ENCODE measurements at places on chromosomes 1 and 21.

DNA sequence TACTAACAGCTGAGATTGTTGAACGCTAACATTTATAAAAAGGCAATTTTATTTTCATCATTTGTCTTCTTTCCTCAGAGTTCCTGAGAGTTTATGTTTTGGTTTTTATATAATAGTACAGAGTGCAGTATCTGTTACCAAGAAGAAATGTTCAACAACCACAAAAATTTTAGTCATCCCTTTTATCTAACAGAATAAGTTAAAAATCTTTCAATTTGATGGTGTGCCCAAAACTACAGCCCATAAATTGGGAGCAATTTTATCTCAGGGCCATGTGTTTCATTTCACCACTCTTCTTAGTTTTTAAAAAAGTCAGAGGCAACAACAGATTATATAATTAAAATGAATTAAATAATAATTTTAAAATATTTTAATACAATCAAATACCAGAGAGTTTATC lies 37.1 kb downstream of the NEXN start:
- no peak for DNase-seq

- DNase-seq: no peak
These were observed 361.5 kb downstream of the RRAGC start for GRCh38 chr1:38497921-38498656.

DNA sequence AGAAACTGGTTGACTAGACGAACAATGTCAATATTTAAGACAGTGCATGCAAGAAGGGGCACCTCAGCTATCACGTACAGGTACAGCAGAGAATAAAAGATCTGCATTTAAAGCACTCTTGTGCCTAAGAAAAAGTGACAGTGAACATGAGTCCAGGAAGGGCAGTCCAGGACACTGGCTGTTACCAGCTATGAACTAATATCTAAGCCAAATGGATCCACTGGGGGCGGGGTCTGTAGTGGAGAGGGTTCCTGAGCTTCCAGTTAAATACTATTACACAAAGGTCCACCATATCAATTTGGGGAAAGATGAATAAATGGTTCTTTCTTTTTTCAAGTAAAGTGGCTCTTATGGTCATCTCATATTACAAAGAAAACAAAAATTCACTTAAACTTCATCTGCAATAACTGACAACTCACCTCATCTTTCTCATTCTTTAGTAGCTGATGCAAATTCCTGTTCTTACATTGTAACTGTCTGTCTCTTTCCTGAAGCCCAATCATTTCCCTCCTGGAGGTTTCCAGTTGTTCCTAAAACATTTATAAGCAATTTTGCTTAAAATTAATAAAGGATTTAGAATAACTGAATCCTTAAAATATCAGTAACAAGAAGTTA lies 24.5 kb downstream of the SSX2IP start:
- DNase-seq: no peak

- no peak for DNase-seq
These were observed 11.6 kb downstream of the CD160 start for GRCh38 chr1:145730900-145731299.

DNA sequence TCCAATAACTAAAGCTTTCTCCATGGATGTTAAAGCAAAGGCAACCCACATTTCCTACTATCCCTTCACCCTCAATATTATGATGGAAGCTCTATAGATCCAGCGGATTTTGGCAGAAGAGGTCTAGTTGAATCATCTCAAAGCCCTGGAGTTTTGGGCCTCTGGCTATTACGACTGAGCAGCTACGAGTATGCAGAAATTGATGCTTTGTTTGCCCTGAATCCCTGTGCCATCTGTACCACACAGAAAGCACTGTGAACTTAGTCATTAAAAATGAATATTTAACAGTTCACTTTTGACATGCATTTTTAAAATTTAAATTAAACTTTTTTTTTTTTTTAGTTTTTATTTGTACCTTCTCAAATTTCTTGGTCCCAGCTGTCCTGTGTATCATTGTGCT lies 705.4 kb upstream of the PTBP2 start:
- DNase-seq: no peak

DNA sequence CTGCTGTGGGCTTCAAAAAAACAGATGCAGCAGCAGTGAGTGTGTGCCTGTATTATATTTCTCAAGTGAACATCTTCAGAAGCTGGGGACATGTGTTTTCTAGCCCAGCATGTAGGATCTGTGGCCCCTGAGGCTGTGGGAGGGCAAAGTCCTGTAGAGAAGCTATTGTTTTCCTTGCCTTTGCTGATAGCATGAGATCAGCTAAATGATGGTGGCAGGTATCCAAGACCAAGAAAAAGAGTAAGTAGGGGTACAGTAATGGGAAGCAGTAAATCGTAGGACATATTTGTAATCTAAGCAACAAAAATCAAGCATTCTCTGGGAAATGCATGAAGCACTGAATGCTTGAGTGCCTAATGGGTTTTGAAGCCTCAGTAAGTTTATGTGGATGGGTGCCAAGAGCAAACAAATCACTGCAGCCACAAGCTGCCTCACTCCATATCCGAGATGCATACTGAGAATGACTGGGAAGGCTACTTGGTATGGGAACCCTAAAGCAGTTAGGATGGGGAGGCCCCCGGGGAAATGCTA lies 98.3 kb downstream of the CD58 start:
- no peak for DNase-seq

- no peak for DNase-seq
These were observed 29.6 kb downstream of the KCNN3 start for GRCh38 chr1:154840269-154841176.

- peak; percentile 51 for DNase-seq
These were observed 16.7 kb downstream of the ALX3 start for GRCh38 chr1:110053552-110054428.

DNA sequence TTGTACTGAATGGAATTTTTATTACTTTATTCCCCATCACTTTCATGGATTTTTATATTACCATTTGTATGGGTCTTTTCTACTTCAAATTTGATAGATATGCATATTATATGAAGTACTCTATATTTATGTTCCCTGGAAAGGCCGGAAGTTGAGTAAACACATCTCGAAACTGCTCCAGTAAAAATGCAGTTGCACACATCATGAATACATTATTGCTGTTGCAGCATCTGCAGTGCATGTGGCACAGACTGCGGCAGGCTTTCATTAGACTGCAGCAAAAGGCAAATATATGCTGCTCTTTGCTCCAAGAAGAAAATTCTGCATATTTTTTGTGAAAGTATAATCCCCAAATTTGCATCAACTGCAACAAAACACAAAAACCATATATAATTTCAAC lies 48.7 kb upstream of the LRRC7 start:
- DNase-seq: no peak

DNA sequence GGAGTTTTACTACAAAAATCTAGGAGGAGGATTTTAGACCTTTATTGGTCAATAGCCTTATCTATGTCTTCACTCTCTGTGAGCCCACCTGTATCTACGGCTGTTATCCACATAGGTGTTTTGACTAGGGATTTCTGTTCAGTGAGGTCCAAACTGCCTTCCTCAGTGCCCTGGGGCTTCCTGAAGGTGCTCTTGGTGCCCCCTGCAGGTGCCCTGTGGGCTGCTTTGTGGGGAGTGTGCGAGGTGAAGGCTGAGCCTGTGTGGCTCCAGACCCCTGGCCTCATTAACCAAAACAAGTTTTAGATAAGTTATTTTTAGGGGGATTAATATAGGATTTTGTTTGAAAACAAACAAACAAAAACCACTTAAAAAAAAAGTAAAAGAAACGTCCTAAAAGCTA lies 122.5 kb downstream of the KIF26B start:
- DNase-seq: no peak

DNA sequence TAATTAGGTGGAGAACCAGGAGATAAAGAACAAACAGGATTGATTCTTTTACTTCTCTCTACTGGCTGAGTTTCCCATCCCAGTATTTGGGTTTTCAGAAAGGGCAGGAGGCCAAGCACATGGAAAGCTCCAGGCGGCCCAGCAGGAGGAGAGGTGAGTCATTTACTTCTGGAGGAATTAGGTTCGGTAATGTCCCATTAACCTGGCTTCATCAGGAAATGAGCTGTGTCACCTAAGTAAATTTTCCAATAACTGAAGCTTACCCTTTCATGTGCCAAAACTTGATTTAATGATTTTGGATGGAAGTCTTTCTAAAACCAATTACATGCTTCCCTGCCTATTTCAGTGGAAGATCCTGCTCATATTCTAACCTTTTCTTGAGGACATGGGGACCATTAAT lies 257.6 kb upstream of the USP24 start:
- DNase-seq: no peak

DNA sequence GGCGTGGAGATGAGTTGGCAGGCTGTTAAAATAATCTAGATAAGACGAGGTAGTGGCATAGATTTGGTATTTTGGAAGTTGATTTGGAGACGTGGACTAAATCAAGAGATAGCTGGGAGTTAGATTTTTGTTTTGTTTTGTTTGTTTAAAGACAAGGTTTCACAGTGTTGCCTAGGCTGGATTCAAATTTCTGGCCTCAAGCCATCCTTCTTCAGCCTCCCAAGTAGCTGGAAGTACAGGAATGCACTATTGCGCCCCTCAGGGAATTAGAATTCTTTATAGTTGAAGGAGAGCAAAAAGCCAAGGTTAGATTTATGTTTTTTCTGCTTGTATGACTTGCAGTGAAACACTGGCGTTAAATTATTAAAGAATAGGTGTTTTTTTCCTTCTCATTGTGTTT lies 22.3 kb upstream of the SNRPE start:
- DNase-seq: no peak

GRCh38 chr1:220182111-220182510 lies 88.2 kb downstream of the IARS2 start:
- no peak for DNase-seq

GRCh38 chr1:199979071-199979470 lies 48.4 kb upstream of the NR5A2 start:
- DNase-seq: no peak

GRCh38 chr1:145997016-145997717 lies 788 bp upstream of the TXNIP start:
- no peak for DNase-seq

- no peak for DNase-seq
These were observed 2.7 kb upstream of the OR10J4 start for GRCh38 chr1:159429074-159429861.

DNA sequence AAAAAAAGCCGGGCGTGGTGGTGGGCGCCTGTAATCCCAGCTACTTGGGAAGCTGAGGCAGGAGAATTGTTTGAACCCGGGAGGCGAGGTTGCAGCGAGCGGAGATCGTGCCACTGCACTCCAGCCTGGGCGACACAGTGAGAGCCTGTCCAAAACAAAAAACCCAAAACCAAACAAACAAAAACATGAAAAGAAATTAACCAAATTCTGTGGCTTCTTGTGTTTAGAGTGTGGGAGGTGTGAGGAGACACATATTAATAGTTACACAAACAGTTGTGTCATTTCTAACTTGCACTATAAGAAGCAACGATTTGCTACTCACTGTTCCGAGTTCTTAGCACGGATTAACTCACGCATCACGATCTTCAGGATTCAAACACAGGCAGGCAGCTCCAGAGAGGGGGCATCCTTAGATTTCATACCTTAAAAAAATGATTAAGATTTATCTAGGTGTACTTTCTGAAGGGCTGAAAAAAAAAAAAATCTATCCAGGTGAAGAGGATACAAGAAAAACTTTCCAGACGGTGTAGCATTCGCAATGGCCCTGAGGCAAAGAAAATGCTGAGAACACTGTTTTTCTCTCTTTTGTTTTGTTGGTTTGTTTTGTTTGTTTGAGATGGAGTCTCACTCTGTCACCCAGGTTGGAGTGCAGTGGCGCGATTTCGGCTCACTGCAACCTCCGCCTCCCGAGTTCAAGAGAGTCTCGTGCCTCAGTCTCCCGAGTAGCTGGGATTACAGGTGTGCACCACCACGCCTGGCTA lies 713 bp upstream of the HMGCL start:
- no peak for DNase-seq

GRCh38 chr1:46181343-46182260 lies 5.3 kb upstream of the P3R3URF start:
- DNase-seq: no peak

DNA sequence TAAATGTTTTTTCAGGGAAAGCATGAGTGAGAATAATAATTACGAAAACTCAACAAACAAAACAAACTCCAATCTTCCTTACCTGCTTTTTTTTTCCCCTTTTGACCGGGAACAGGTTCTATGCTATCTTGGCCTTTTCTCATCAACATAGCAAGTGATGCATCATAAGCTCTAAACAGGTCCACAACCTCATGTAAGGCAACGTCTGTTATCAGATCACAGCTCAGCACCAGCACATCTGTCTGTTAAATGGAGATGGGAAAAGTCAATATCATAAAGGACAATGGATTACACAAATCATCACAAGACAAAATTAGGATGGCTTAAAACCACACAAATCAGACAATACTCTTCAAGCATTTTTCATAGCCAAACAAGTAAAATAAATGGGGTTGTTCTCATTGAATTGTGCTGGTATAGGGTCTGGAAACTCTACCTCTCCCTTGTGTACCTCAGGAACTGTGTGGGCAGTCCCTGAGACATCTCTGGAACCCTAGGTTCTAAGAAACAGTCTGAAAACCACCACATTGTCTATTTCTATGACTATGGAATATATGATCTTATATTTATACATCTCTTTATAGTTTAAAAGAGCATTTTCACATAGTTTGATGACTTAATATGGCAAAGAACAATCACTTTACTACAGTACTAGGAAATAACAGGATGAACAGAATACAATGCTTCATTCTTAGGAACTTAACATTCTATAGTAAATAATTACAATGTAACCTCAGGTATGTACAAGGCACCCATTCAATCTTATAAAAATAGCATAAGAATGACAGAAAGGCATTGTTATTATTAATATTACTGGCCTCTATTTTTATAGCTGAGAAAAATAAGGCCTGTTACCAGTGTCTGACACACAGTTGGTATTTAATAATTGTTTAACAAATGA lies 44.7 kb downstream of the EIF2B3 start:
- no peak for DNase-seq

DNA sequence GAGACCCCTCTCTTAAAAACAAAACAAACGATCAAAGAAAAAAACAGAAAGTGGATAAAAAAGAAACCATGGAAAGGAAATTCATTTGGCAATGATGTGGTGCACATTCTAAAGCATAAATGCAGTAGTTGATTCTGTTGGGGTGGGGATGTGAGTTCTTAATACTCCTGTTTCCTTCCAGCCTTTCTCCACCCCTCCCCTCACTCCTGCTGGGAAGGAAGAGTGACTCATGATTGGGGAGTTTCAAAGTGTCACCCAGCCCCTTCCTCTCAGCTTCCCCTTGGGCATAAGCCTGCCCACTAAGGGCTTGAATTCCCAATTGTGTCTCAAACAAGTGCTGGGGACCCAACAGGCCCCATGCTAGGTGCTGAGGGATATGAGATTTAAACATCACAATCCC lies 6.7 kb upstream of the PINK1 start:
- DNase-seq: no peak

DNA sequence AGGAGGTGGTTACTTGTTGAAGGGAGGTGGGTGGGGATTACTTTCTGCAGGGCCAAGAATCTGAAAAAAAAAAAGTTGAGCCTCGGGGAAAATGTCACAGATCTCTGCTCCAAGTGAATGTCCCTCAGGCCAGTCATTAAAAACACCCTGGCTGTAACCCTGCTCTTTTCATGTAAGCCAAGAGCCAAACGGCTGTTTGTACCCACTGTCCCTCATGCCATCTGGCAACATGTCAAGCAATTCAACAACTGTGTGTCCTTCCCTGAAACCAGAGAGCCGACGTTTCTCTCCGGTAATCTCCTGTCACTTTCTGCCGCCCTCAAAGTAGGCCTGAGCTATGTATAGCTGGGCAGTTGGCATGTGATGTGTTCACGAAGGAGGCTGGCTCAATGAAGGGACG lies 14.7 kb downstream of the CASQ2 start:
- no peak for DNase-seq
